ENCODE measurements at places on chromosomes 4 and X.

- no peak for DNase-seq
Observed at GRCh38 chr4:36006226-36006625, 238.1 kb downstream of the ARAP2 start.

GRCh38 chr4:153638999-153639398 lies 45.1 kb upstream of the TLR2 start:
- no peak for DNase-seq

GRCh38 chr4:26905172-26905571 lies 44.5 kb downstream of the STIM2 start:
- DNase-seq = no peak

DNA sequence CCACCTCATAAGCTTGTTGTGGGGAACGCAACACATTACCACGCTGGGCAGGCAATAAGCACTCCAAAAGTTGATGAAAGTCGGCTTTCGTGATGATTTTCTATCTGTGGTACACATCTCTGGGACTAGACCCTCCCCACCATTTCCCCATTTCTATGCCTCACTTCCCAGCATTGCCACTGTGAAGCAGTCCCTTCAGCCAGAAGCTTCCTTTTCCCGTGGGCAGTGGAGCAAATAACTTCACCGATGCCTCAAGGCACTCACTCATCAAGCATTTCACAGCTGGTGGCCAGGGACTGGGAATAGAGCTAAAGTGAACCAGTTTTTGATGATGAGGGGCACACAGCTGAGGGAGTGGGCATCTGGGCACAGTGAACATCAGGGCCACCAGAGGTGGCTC lies 18.9 kb downstream of the C4orf50 start:
- DNase-seq = no peak

All from upper lobe of left lung (tissue), 6 donors.